ENCODE measurements at places on chromosomes 3 and 15. TPM values are rescaled to one million over a fixed set of nuclear protein-coding genes. Genes with fewer than 3 reads are reported as not detected.
A peak's percentile ranks its signal among the peaks of the same experiment; 100 is the strongest.

- no peaks in the 10 kb centered on the region for H3K36me3 ChIP-seq
- no peaks in the 10 kb centered on the region for H3K27me3 ChIP-seq
- no peak for DNase-seq
- no peak overlapping the region for H3K4me3 ChIP-seq
Measured at GRCh38 chr15:83850015-83850414, 196.1 kb downstream of the ADAMTSL3 start.

CLEC3B gene
- not detected for total RNA-seq

NRROS gene
- not detected for total RNA-seq

DNA sequence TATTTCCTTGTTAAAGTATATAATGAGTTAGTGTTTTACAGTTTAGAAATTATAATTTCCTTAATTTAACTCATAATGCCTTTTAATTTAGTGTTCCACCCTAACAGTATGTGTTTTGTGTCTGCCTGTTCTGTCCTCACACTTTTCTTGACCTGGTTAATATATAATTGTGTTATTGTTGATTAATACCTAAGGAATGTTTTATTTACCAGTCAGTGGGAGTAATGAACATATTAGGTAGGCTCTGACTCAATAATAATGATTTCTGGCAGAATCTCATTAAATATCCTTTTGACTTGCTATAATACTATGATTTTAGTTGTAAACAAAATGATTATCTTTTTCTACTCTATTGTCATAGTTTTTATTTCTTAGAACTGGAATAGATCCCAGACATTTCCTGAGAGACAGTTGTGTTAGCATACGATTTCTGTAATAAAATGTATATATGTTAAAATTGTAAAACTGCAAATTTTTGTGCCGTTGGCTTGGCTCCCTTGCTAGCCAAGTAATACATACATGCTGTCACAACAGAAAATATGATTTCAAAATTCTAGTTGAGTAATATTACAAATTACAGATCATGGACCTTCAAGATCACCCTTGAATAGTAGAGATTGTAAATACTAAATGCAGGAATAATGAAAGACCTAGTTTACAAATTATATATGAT lies 51.9 kb downstream of the RASA2 start:
- H3K4me3 ChIP-seq: no peak overlapping the region
- H3K27me3 ChIP-seq: no peaks in the 10 kb centered on the region
- H3K36me3 ChIP-seq: peaks cover 34% of the 10 kb centered on the region
- peak; percentile 16 for DNase-seq

ARHGAP31 gene
- 4.7 TPM for total RNA-seq

DNA sequence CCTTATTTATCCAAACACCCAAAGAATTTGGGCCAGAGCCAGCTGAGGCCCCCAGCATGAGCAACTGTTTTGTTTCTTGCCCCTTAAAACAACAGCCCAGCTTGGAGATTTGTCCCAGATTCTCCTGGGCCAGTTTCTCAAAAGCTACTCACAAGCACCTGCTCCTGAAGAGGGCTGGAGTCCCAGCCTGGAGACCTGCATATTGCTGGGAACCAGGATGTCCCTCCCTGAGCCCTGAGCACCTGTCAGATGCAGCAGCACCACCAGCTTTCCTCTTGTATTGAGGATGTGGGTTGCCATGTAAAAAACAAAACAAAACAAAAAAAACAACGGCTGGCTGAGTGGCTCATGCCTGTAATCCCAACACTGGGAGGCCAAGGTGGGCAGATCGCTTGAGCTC lies 7.0 kb upstream of the RFT1 start:
- no peak for DNase-seq
- peaks cover 7% of the 10 kb centered on the region for H3K4me1 ChIP-seq
- no peak overlapping the region for H3K27ac ChIP-seq
- no peak overlapping the region for H3K4me3 ChIP-seq
- H3K27me3 ChIP-seq: no peaks in the 10 kb centered on the region

DNA sequence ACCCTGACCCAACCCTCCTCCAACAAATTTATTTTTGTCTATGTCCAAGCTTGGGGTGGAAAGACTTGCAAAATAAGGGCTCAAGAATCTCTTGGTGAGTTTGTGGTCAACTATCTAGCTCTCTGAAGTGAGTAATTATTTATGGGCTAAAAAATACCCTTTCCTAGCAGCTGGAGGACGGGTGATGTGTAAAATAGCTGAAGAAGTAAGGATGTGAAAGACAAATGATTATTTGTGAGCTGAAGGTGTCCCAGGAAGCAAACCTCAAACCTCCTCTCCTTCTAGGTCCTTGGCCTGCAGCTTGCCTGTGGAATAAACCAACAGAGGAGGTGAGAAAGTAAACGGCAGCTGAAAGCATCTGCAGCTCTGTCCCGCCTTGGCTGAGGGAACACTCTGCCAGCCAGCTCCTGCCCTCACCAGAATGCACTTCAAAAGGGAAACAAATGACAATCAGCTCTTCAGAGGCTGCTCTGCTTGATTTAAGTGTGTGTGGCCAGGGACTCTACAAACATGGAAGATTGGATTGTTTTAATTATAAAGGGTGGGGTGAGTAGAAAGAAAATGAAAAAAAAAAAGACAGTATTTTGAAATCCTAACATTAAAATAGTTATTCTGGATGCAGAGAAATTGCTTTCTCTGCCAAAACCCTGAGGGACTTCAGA lies 60.3 kb downstream of the TM4SF4 start:
- no peaks in the 10 kb centered on the region for H3K27me3 ChIP-seq
- H3K4me3 ChIP-seq: peak overlapping the region; percentile 41
- peaks cover 7% of the 10 kb centered on the region for H3K36me3 ChIP-seq
- DNase-seq: no peak

DNA sequence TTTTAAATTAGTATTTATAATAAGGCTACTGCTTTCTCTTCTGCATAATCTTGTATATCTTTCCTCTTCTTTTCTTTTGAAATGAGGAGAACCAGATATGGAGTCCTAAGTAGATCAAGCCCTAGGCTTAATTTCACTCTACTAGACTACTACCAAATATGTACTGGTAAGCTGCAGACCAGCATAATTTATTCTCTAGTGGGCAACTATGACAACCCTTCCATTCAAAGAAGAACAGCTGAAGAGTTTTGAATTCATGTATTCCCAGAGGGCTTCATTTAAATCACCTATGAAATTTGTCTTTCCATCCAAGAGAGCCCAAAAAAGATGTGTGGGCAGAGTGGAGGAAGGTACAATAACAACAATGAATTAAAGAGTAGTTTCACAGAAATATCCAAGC lies 10.0 kb downstream of the RAD18 start:
- peaks cover 9% of the 10 kb centered on the region for H3K36me3 ChIP-seq
- peaks cover 15% of the 10 kb centered on the region for H3K4me1 ChIP-seq
- no peak overlapping the region for H3K27ac ChIP-seq
- no peak for DNase-seq

DNA sequence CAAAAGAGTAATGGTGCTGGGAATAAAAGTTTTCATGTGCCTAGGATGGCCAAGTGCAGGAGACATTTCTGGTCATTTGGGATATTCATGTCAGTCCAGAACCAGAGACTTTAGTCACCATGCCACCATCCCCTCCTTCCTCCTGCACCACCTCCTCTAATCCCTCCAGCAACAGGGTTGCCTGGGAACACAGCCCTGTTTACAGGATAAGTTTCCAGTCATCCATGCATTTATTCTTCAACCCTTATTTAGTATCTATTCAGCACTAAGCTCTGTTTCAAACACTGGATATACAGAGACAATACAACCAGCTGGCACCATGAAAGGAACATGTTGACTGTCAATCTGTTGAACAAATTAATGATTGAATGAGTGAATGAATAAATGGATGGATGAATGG lies 211.7 kb downstream of the CLSTN2 start:
- no peaks in the 10 kb centered on the region for H3K27me3 ChIP-seq
- DNase-seq: no peak
- H3K4me3 ChIP-seq: no peak overlapping the region
- no peaks in the 10 kb centered on the region for H3K4me1 ChIP-seq
- no peak overlapping the region for H3K27ac ChIP-seq

GRCh38 chr3:149589332-149589731 lies 68.5 kb downstream of the WWTR1 start:
- H3K27ac ChIP-seq: peak overlapping the region; percentile 9
- peak; percentile 59 for DNase-seq
- no peaks in the 10 kb centered on the region for H3K36me3 ChIP-seq
- no peak overlapping the region for H3K4me3 ChIP-seq
- H3K4me1 ChIP-seq: peaks cover 34% of the 10 kb centered on the region
- H3K27me3 ChIP-seq: no peaks in the 10 kb centered on the region

POLR2M gene
- 84.1 TPM for total RNA-seq

DNA sequence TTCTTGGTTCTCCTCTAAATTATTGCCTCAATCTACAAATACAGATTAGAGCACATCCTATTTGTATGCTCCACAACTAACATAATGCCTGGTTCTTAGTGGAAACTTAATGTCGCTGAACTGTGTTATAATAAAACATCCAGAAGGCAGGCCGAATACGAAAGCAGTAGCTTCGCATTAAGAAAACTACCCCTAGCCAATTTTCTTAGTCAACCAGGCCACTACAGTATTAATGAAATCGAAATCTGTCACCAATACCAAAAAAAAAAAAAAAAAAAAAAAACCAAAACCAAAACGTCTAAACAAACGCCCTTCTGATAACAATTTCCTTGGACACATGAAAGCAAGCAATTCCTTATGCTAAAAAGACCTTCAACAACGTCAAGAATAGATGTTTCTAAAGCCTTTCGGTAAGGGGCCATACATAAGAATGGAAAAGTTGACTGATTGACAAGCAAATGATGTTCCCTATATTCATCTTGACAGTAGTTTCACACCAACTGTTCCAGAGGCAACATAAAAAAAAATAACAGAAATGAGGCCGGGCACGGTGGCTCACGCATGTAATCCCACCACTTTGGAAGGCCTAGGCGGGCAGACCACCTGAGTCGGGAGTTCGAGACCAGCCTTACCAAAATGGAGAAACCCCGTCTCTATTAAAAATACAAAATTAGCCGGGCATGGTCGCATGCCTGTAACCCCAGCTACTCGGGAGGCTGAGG lies 1.3 kb downstream of the DENND6A start:
- no peak for DNase-seq
- peak overlapping the region; percentile 71 for H3K27ac ChIP-seq
- H3K27me3 ChIP-seq: no peaks in the 10 kb centered on the region
- no peaks in the 10 kb centered on the region for H3K36me3 ChIP-seq
- peaks cover 24% of the 10 kb centered on the region for H3K4me1 ChIP-seq
- H3K4me3 ChIP-seq: peak overlapping the region; percentile 80

DNA sequence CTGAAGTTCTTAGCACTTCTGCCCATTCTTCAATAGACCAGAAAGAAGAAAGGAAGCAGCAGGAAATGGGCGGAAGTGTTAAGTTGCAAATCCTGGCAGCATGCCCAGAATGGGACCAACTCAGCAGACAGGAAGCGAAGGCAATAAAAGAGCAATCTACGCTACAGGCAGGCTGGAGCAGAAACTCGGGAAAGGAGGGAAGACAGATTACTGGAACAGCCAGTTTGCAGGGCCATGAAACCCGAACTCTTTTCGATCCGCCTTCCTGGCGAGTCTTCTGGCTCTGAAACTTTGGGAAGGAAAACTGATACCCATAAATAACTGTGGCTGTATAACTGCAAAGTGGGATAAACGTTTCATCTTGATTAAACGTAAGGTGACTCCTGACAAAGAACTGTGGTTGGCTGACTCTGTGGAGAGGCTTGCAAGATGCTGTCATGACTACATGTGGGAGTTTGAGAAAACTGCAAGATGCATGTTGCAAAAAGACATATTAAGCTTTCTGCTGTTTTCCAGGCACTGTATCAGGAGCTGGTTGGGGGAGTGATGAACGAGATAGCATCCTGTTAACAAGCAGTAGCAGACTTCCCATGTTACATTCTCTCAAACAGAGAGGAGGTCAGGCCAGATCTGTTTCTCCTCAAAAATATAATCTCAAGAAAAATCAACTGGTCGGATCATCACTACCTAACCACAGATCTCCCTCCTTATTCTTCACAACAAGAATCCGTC lies 67.8 kb downstream of the FMN1 start:
- no peaks in the 10 kb centered on the region for H3K27me3 ChIP-seq
- H3K4me3 ChIP-seq: peak overlapping the region; percentile 17
- peak; percentile 94 for DNase-seq

DNA sequence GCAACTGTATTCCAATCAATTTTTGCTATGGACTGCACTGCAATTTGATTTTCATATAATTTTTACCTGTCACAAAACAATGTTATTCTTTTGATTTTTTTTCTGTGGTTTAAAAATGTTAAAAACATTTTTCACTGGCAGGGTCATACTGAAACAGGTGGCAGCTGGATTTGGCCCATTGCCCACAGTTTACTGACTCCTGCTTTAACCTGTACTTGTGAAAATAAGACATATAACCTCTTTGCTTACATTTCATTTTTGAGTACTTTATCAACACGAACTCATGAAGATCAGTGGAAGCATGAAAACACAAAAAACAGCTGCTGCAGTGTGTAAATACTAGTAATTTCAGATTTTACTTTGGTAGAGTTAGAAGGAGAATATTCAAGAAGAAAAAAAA lies 313.1 kb downstream of the WDR72 start:
- no peak overlapping the region for H3K27ac ChIP-seq
- no peaks in the 10 kb centered on the region for H3K27me3 ChIP-seq
- H3K36me3 ChIP-seq: no peaks in the 10 kb centered on the region

- H3K36me3 ChIP-seq: no peaks in the 10 kb centered on the region
- DNase-seq: no peak
- no peak overlapping the region for H3K27ac ChIP-seq
- peaks cover 35% of the 10 kb centered on the region for H3K27me3 ChIP-seq
Measured at GRCh38 chr3:86175593-86176444, 815.1 kb downstream of the VGLL3 start.

DNA sequence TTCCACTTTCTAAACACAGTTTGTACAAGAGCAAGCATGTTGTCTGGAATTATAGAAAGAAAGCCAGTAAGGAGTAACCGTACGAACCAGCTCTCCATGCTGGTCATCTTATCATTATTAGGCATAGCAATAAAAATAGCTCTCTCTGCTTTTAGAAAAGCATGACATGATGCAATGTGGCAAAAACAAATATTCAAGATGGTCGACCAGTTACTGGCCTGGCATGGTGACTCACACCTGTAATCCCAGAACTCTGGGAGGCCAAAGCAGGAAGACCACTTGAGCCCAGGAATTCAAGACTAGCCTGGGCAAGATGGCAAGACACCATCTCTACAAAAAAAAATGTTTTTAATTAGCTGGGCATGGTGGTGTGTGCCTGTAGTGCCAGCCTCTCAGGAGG lies 2.6 kb upstream of the MAP4 start:
- peaks cover 33% of the 10 kb centered on the region for H3K4me1 ChIP-seq
- DNase-seq: peak; percentile 68
- no peaks in the 10 kb centered on the region for H3K27me3 ChIP-seq
- peak overlapping the region; percentile 57 for H3K27ac ChIP-seq
- H3K36me3 ChIP-seq: peaks cover 6% of the 10 kb centered on the region
